A549 treated with DMSO at 1 μM for 4 hours (cell line): ENCODE measurements at places on chromosomes 5 and 9. TPM values are rescaled to one million over a fixed set of nuclear protein-coding genes. Genes with fewer than 3 reads are reported as not detected.

Gene ENTR1
- total RNA-seq, result 65.0 to 82.7 TPM (median 79.3 TPM) in 5 replicates

Gene CCNG1
- total RNA-seq, result 53.8 to 65.6 TPM (median 61.5 TPM) in 5 replicates

Gene SPINK4
- 0.40 TPM in 1 of 5 replicates, not detected in the others for total RNA-seq

Gene ZBED3
- 2.9 to 4.5 TPM (median 2.9 TPM) in 5 replicates for total RNA-seq

Gene OXCT1
- 2.5 to 3.8 TPM (median 3.4 TPM) in 5 replicates for total RNA-seq
